Stimulated activated CD4-positive, alpha-beta T cell treated with anti-CD3 and anti-CD28 coated beads, Interleukin-1b, Interleukin-23, amount 100 ng/mL, for 48 hours (primary cell): ENCODE measurements at places on chromosomes 13 and 19.

DNA sequence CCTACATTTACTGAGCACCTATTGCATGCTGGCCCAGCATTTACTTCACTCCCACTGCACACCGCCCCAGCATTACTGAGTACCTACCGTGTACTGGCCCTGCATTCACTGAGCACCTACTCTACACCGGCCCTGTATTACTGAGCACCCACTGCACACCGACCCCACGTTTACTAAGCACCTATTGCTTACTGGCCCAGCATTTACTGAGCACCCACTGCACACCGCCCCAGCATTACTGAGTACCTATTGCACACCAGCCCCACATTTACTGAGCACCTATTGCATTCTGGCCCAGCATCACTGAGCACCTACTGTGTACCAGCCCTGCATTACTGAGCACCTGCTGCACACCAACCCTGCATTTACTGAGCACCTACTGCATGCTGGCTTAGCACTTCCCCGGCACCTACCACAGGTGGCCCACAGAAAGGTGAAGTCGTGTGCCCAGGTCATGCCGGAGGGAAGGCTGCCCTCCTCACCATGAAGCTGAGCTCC, 6.9 kb downstream of the TPGS1 start:
- DNase-seq: no peak

DNA sequence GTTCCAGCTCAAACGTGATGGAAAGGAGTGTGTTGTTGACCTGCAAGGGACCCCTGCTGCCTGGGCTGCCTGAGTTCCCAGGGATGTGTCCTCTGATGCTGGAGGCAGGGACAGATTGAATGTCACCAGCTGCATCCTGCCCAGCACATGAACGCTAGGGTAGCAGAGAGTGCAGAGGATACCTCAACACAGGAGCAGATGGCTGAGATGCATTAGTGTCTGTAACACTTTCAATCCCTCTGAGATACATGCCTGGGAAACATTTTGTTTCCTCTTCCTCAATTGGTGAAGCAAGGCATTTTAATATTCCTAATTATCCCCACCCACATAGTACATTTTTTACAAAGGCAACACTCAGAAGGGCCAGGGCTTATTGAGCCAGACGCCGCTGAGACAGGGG, 106.4 kb upstream of the UBL3 start:
- DNase-seq: no peak

DNA sequence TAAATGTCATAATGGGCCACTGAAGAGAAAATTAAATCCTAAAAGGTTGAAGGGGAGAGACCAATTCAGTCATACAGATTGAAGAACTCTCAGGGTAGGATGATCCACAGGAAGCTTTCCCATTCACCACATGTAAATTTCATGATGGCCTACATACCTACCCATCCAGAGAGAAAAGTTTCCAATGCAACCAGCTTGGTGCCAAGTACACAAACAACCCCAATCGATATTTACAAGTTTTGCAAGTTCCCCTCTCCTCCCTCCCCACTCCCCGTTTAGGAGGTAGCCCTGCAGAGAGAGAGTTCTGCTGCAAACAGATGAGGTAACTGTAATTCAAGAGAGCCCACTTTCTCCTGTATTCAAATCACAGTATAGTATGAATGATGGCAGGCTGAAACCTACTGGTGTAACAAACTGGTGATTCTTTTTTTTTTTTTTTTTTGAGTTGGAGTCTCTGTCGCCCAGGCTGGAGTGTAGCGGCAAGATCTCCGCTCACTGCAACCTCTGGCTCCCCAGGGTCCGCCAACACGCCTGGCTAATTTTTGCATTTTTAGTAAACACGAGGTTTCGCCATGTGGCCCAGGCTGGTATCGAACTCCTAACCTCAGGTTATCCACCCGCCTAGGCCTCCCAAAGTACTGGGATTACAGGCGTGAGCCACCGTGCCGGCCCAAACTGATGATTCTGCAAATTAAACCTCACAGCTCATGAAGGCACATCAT, 14.4 kb downstream of the FOXO1 start:
- no peak for DNase-seq

DNA sequence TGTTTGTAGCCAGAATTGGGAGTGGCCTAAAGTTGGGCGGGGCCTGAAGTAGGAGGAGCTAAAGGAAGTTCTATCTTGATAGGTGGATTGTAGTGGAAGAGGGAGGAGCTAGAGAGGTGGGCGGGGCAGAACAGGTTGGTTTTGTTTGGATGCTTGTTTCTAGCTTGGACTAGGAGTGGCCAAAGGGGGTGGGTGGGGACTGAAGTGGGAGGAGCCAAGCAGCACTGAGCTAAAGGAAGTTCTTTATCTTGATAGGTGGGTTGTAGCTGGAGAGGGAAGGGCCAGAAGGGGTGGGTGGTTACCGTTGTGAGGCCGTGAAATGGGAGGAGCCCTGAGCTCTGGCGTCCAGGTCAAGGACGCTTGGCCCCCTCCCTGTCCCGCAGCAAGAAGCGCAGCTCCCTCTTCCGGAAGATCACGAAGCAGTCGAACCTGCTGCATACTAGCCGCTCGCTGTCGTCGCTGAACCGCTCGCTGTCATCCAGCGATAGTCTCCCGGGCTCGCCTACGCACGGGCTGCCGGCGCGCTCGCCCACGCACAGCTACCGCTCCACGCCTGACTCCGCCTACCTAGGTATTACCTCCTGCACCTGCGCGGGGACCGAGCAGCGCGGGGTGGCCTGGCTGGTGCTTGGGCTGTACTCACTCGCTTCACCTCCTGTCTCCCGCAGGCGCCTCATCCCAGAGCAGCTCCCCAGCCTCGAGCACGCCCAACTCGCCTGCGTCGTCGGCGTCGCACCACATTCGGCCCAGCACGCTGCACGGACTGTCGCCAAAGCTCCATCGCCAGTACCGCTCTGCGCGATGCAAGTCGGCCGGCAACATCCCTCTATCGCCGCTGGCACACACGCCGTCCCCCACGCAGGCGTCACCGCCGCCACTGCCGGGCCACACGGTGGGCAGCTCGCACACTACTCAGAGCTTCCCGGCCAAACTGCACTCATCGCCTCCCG, 8.0 kb downstream of the DNASE2 start:
- DNase-seq: peak; percentile 72

- DNase-seq: no peak
Observed at GRCh38 chr13:82698383-82698782, 1183.9 kb downstream of the SLITRK1 start.

- no peak for DNase-seq
Observed at GRCh38 chr13:103287659-103288058, 221.4 kb upstream of the SLC10A2 start.

GRCh38 chr13:34276764-34277163, 458.8 kb downstream of the RFC3 start:
- DNase-seq: no peak

- no peak for DNase-seq
Observed at GRCh38 chr13:113547238-113547971, 37.1 kb upstream of the TFDP1 start.

- DNase-seq: no peak
Observed at GRCh38 chr13:66216728-66217127, 1013.4 kb downstream of the PCDH9 start.

GRCh38 chr19:42284066-42284501, 15.0 kb downstream of the CIC start:
- DNase-seq: peak; percentile 82

- DNase-seq: no peak
Observed at GRCh38 chr19:39494661-39495060, 4.1 kb upstream of the DLL3 start.
